NCI-H2171 (cell line): ENCODE measurements at places on chromosomes 13 and 19.
A peak's percentile ranks its signal among the peaks of the same experiment; 100 is the strongest.

DNA sequence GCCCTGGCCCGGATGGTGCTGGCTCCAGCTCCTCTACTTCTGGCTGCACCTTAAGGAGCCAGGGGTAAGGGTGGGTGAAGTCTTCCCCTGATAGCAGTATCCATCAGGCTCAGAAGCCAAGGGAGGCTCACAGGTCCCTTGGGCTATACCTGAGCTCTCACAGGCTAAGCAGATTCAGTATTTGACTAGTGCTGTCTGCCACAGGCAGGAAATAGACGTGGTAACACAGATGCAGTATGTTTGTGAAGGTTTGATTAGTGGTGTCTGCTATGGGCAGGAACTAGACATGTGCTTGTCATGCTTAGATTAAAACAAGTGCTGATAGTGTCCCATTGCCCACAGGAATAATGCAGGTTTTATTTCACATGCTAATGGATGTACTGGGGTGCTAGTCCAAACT is 4.0 kb downstream of the SYT5 start:
- no peak for DNase-seq

GRCh38 chr13:33110713-33111413 is 94.6 kb downstream of the KL start:
- DNase-seq: no peak

GRCh38 chr13:37878496-37878895 is 8.9 kb upstream of the TRPC4 start:
- no peak for DNase-seq

- no peak for DNase-seq
Measured at GRCh38 chr13:102295316-102296048, 106.4 kb downstream of the FGF14 start.

- DNase-seq: no peak
Measured at GRCh38 chr13:43284162-43284561, 260.8 kb downstream of the DNAJC15 start.

- no peak for DNase-seq
Measured at GRCh38 chr19:48784527-48784926, 26.3 kb downstream of the BCAT2 start.

- DNase-seq: peak; percentile 9
Measured at GRCh38 chr13:91894316-91894715, 495.9 kb downstream of the GPC5 start.

- DNase-seq: no peak
Measured at GRCh38 chr13:113077953-113078901, 27.4 kb upstream of the F7 start.

- no peak for DNase-seq
Measured at GRCh38 chr19:36100476-36100875, 10.5 kb upstream of the OVOL3 start.

- DNase-seq: peak; percentile 46
Measured at GRCh38 chr19:49875857-49876421, 1.2 kb downstream of the AKT1S1 start.

DNA sequence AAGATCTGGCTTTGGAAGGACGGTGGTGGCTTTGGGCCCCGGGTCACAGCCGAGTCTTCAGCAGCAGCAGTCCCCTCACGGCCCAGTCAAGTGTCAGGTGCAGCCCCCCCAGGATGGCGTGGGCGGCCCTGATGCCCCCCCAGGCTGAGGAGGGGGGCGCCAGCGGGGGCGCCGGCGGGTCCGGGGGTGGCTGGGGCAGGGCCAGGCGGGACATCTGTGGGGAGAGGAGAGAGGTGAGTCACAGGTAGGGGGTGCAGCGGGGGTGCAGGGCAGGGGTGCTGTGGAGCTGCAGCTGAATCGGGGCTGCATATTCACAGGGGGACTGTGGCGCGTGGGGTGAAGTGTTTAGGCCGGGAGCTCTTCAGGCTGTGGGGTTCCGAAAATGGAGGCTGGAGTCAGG is 2.9 kb upstream of the GARIN5B start:
- no peak for DNase-seq

GRCh38 chr19:15038294-15038693 is 11.0 kb upstream of the CASP14 start:
- no peak for DNase-seq

GRCh38 chr19:40466219-40466984 is 399 bp upstream of the SPTBN4 start:
- DNase-seq: no peak

DNA sequence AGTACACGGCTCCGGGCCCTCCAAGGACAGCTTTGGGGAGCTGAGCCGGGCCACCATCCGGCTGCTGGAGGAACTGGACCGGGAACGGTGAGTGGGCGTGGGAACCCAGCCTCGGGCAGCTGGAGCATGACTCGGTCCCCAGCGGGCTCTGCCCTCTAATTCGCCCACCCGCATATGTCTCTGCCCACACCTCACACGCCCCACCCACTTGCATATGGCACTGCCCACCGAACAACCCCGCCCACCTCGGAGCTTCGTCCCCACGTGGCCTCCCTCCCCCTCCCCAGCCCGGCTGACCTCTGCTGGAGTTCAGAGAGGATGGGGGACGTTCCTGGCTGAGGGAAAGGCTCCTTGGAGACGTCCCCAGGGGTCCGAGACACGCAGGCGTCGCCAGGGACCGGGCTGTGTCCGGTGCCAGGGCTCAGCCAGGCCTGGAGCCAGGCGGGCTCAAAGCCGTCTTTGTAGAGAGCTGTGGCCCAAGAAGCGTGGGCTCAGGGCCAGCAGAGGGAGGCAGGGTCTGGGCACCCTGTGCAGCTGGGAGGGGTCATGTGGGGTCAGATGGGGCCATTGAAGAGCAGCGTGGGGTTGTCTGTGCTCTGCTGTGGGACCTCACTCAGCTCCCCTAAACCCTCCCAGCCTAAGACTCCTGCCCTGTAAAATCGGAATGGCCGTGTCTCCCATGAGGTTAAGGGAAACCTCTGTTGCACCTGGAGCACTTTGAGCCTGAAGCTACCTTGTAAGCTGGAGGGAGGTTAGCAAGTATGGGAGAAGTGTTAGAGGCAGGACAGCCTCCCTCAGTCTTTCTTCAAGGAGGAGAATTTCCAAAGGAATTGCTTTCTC is 3.8 kb downstream of the APC2 start:
- DNase-seq: no peak

DNA sequence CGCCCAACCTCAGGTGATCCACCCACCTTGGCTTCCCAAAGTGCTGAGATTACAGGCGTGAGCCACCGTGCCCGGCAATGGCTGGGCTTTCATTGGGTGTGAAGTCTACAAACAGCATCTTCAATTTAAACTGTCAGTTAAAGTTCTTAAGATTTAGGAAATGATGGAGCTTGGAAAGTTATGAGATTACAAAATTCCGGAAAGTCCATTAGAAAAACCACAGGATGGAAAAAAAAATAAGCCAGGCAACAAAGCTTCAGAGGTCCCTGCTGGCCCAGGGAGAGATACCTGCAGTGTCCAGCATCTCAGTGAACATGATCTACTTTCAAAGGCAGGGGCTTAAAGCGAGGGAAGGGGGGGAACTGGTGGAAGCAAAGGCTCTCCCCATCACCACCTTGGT is 4.6 kb upstream of the ZNF587B start:
- DNase-seq: no peak

- DNase-seq: no peak
Measured at GRCh38 chr13:21719463-21719862, 48.6 kb downstream of the FGF9 start.

DNA sequence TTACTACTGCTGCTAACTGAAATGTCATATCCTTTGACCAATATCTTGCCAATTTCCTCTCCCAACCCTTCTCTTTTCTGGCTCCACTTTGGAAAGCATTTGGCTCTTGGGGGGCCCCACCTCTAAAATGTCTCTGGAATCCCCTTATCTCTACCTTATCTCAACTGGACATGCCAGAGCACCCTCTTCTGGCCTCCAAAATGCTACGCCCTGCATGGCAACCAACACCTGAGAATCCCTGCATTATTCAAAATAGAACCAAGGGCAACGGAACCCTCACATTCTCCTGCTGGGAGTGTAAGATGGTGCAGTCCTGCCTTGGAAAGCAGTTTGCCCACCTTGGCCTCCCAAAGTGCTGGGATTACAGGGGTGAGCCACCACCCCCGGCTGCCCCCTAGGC is 35.3 kb downstream of the CERS4 start:
- no peak for DNase-seq

DNA sequence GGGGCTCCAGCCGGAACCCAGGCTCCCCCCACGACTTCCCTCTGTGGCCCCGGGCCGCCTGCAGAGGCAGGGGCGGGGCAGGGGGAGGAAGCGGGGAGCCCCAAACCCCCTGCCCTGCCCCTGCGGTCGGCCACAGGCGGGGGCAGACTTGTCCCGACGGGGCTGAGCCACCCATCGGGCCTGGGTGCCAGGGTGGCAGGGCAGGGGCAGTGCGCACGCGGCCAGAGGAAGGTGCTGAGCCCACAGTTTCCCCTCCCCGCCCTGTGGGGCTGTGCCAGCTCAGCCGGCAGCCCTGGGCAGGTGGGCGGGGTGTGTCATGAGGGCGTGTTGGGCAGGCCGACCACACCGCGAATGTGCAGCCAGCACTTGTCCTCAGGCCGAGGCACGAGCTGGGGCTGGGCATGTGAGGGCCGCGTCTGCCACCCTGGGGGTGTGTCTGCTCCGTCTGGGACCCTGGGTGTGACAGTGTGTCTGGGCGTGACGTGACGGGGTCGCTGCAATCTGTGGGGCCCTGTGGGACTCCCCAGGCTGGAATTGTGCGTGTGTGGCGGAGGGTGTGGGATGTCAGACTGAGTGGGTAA is 17.7 kb downstream of the CCDC97 start:
- no peak for DNase-seq

DNA sequence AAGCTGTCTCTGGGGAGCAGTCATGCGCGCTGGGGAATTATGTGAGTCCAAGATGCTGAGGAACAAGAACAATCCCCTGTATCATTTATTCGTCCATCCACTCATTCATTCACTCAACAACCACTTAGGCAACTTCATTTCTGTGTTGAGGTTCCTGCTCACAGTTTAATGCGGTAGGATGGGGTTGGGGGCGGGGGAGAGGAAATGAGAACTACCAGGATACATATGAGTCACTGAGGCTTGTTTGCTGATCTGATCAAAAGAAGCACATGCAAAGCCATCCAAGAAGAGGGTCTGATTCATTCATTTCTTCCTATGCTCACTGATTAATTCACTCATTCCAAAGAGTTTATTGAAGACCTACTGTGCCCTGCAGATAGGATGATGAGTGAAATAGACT is 20.9 kb downstream of the ZNF536 start:
- DNase-seq: no peak

- no peak for DNase-seq
Measured at GRCh38 chr13:50712881-50713280, 130.6 kb downstream of the DLEU7 start.

- DNase-seq: no peak
Measured at GRCh38 chr19:58558623-58559274, 338 bp upstream of the UBE2M start.

DNA sequence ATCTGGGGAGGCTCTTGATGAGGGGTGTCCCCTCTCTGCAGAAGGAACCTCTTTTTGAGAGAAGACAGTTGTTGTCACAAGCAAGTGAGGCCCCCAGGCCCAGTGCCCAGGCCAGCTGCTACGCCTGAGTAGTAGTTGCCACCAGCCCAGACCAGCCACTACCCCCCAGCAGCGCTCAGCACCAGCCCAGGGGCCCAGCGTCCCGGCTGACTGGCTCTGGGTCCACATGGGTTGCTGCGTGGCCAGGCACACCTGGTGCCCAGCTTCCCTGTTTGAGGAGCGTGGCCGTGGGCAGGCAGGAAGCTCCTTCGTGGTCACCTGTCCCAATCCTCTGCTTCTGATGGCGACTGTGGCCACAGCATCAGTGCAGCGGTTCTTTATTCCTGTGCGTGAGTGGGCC is 84.7 kb downstream of the KDM4B start:
- DNase-seq: no peak

DNA sequence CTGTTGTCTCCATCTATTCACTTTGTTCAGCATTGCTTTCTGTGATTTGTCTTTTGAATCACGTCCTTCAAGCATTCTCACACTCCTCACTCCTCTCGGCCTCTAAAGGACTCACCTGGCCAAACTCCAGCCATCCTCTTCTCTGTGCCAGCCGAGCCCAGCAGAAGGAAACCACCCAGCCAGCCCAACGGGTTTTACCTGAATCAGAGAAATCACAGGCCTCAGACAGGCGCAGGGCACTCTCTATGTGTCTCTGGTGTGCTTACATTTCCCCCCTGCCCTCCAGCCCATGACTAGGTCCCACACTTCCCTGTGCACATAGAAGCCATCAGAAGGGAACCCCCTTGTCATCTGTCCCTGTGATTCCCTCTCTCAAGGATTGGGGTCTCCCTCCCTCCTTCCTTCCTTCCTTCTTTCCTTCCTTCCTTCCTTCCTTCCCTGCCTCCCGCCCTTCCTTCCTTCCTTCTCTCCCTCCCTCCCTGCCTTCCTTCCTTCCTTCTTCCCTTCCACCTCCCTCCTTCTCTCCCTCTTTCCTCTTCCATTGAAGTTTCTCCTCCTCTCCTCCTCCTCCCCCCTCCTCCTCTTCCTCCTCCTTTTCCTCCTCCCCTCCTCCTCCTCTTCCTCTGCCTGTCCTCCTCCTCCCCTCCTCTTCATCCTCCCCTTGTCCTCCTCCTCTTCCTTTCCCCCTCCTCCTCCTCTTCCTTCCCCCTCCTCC is 8.8 kb upstream of the ZNF541 start:
- no peak for DNase-seq

DNA sequence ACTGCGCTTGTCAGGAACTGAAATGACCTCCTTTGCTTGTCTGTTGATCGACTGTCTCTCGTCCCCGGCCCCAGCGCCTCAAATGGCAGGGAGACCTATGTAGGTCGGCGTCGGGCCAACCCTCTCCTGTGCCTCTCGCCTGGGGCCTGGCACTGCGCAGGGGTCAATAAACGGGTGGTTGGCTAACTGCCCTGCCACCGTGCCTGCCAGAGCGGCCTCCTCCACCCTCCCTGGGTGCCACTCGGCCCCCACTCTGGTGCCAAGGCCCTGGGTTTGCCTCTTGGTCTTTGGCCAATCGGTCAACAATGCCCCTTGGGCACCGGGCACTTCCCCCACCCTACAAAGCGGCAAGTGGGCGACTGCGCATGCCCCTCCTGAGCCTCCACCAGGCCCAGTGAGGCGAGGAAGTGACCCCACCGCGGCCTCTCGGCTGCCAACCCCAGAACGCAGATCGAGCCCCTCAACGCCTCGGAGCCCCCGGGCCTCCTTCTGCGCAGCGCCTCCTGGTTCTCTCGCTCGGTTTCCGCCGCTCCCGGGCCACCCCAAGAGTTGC is 1.1 kb downstream of the KEAP1 start:
- DNase-seq: no peak

DNA sequence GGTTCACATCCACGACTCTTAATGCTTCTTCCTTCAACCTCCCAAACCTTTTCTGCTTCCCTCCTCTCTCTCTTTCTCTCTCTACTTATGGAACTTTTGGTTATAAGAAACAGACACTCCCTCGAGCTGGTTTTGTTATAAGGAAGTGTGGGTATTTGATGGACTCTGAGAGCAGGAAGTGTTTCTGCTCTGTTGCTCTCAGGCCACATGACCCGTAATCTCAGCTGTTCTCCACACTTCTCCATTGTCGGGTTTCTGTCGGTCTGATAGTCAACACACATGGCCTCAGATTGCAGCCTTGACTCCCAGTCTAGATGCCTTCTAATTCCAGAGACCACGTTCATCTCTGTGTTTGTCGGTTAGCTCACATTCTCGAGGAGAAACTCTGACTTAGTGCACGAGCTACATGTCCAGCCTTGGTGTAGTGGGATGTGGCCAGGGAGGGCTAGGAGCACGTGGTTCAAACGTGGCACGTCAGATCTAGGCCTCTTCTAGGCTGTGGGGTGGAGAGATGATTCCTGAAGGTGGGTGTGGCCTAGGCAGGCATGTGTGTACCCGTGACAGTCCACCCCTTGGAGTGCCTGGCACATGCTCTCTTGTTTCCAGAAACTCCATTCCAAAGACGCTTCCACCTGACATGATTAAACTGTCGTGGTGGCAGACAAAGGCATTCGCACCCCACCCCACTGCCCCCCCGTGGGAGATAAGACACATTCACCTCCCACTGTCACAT is 26.3 kb downstream of the CNFN start:
- no peak for DNase-seq

- DNase-seq: no peak
Measured at GRCh38 chr13:112972867-112973576, 4.0 kb downstream of the MCF2L start.
